Activated naive CD4-positive, alpha-beta T cell treated with anti-CD3 and anti-CD28 coated beads, Interleukin-2, amount 50 U/mL, for 16 hours (primary cell): ENCODE measurements at places on chromosomes 11 and 22.

DNA sequence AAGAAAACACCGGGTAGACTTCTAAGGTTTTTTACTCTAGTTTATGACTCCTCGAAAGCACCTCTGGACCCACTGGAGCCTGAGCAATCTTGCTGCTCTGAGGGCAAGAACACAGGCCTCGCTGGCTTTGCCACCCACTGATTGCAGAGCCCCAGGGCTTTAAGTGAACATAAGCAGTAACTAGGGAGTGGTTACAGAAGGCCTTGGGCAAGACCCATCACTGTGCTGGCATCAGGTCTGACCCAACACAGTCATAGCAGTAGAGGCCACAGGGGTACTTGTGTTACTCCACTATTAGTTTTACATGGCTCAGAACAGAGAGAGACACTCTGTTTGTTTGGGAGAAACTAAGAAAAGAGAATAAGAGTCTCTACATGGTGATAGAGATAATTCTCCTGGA, 684.5 kb downstream of the FAM181B start:
- no peak for DNase-seq

GRCh38 chr11:996681-997080, 39.8 kb downstream of the MUC6 start:
- no peak for DNase-seq

DNA sequence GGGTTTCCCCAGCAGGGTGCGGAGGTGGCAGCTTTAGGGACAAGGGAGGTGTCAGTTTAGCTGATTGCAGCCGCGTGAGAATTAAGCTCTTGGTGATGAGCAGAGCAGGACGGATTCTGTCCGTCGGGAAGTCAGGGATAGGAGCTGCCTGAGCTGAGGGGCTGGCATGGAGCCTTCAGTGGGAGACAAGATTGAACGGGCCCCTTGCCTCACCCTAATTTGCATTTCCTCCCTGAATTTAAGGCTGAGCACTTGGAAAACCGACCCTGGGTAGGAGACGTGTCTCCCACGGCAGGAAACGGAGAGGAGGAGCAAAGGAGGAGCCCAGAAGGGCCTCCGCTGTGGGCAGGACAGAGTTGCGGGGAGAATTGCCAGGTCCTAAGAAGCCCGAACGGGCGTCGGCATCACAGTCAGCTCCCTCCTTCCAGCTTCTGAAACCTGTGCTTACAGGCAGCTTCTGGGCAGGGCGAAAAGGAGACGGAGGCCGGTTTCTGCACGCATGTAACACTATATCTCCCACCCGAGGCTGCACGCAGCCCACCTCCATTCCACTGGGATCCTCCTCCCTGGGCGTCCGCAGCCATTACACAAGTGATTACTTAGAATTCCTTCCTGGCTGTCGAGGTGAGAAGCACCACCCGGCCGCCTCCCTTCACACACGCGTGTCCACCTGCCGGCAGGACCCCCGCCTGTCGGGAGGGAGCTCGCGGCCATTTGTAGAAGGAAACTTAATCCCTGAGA, 345.8 kb downstream of the BRD1 start:
- DNase-seq = no peak

- no peak for DNase-seq
Observed at GRCh38 chr11:101844608-101845007, 70.2 kb upstream of the CEP126 start.

GRCh38 chr22:43796567-43796966, 15.5 kb downstream of the EFCAB6 start:
- DNase-seq = no peak

- DNase-seq = no peak
Observed at GRCh38 chr11:128467041-128467440, 120.3 kb downstream of the ETS1 start.

- no peak for DNase-seq
Observed at GRCh38 chr22:43526946-43527345, 115.1 kb downstream of the MPPED1 start.

- DNase-seq = no peak
Observed at GRCh38 chr11:17415523-17416104, 27.2 kb upstream of the KCNJ11 start.

GRCh38 chr11:65545853-65546216, 12.3 kb downstream of the LTBP3 start:
- DNase-seq = no peak
